T-helper 2 cell treated with Interferon-gamma antibody and Interleukin-4, amounts not matched to agents 5 μg/mL and 100 μg/mL, for 36 hours (primary cell): ENCODE measurements at places on chromosomes 2 and 18.

GRCh38 chr2:17070711-17071110, 405.1 kb upstream of the CYRIA start:
- DNase-seq: no peak

GRCh38 chr2:229090225-229090624, 180.9 kb downstream of the PID1 start:
- DNase-seq: no peak

GRCh38 chr2:19120181-19120580, 238.2 kb downstream of the OSR1 start:
- DNase-seq: no peak

DNA sequence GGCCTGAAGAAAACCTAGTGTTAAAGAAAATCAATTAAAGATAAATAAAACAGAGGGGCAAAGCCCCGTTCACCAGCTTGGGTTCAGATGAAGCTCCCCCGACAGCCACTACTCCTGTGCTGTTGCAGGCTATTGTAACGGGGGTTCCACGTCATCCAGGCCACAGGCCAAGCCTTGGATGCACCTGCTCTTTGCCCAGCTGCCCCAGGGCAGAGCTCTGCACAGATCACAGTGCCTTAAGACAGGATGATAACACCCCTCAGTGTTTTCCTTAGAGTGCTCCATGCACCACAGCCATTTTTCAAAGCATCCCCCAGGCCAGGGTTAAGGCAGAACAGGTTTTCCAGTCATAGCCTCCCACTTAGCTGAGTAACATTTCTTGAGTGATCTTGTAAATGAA, 32.0 kb downstream of the FASTKD2 start:
- no peak for DNase-seq

DNA sequence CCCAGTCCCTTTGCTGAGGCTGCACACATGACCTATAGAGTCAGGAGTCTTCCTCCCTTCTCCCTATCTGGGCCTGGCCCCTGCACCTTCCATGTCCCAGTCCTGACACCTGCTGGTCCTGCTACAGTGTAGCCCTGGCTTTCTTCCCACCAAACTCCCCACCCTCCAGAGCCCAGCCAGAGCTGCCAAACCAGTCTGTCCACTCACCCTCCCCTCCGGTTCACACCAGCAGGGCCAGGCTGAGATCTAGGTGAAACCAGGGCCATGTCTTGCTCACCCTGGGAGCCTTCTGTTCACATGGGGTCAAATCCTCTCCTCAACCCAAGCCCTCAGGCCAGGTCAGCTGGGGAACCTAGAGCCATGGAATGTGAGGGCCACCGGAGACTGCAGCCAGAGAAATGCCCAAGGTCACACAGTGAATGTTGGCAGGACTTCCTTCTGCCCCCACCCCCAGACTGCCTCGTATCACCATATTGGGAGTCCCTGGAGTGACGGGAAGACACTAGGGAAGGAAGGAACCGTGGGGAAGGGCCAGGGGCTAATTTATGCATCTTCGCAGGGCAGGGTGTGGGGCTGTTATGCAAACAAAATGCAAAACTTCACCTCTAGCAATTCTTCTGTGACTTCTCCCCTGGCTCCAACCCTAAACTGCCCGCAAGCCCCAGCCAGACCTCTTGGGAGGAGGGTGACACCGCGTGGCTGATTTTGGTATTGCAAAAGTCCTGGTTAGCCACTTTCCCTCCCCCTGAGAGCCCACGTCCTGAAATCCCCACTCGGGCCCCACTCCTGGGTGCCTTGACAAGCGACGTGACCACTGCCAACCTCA, 14.6 kb downstream of the TNS1 start:
- DNase-seq: peak; percentile 43

- DNase-seq: no peak
These were observed 249.7 kb downstream of the TPGS2 start for GRCh38 chr18:36578871-36579710.

GRCh38 chr18:65415098-65415497, 335.7 kb upstream of the CDH7 start:
- DNase-seq: no peak

- no peak for DNase-seq
These were observed 82.9 kb downstream of the ZCCHC2 start for GRCh38 chr18:62605685-62606084.
